ENCODE measurements at places on chromosomes 1 and 21.

- no peak for DNase-seq
These were observed 146.5 kb downstream of the PATJ start for GRCh38 chr1:61888808-61889207.

DNA sequence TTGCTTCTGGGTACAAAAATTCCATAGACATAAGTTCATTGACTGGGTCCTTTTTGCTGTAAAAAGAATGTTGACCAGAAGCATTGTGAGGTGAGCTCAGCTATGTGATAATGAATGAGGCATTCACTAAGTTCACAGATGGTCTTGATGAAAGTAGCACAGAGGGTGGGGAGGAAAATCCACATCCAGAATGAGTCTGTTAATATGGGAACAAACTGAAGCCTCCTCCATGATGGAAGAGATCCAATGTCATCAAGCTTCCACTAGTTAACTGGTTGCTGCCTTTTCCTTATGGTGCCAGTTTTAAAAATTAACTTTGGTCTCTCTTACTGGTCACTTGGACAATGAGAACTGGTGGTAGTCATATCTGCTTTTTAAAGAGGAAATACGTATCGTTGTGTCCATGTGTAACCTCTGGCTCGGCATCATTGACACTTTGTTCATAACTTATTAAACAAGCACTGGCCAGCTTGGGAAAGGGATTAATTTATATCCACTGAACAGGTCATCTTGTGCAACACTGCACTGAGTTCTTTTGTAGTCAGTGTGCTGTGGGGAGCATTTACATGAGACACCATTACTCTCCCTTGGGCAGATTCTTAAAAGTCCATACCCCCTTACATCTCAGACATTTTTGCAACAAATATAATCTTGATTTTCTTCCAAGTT is 88.6 kb downstream of the ADAMTS1 start:
- no peak for DNase-seq

- DNase-seq = no peak
These were observed 120.1 kb upstream of the RUNX3 start for GRCh38 chr1:25050165-25050564.

DNA sequence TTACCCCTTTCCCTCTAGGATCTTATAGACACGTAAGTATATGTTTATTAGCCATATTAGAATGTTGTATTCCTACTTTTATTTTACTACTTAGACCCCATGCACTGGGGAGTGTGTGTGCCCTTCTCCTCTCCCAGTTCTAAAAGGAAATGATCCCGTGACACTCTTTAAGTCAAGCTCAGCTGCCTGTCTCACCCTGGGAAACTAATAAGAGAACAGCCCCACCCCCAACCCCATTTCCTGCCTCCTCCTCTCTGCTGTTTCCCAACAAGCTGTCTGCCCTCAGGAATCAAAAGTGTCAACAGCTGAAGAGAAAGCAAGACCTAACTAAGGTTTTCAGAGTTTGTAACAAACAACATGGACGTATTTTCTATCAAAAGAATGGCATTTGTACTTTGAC is 92.6 kb upstream of the VAV3 start:
- peak; percentile 58 for DNase-seq

GRCh38 chr21:39502631-39503030 is 50.9 kb downstream of the SH3BGR start:
- DNase-seq = no peak

DNA sequence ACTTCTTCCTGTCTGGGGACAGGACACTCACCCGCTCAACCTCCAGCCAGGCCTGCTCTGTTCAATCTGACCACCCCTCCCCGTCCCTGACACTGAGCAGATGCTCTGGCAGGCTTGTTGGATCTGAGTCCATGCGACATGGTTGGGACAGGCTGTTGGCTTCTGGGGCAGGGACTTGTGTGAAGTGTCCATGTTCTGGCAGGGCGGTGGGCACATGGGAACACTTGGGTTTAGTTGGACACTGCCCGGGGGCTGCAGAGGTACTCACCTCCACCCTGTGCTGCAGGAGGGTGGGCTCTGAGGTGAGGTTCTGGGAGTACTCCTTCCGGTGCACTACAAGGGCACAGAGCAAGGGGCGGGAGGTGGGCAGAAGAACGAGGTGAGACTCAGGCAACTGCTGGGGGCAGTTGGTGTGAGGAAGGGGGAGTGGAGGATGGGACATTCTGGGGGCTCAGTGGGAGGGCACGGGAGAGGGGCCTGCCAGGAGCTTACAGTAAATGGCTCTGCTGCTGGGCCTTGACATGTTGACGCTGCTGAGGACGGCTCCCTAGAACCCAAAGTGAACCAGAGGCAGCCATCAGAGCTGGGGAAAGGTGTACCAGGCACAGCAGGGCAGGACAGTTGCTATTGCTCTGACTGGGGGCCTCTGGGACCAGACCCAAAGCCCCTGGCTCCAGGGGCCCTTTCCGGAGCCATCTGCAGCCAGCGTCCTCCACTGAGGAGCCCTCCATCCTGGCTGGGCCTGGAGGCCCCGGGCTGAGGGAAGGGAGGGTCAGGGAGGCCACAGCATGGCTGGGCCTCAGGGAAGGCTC is 2.3 kb downstream of the EPS8L3 start:
- no peak for DNase-seq

DNA sequence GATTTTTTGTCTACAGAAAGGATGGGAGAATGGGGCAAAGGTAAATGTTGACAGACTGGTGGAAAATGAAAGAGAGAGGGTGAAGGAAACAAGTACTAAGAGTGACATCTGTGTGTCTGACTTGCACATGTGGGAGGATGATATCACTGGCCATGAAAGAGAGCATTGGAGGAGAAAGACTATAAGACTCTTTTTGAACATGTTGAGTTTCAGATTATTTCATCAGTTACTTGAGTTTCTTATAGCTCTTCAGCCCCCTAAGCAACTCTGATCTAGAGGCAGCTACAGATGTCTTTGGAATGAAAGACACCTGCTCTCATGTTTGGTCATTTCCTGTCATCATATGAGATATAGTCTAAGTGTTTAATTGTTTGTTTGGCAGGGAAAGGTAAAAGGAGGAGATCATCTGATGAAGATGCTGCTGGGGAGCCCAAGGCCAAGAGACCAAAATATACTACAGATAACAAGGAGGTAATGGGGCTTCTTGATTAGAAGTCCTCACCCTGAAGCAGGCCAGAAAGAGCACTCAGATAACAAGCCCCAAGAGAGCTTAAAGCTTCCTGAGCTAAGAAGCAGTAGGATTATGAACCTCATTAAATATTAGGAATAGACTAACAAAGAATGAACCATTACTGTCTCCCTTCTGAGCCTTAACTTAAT is 4.5 kb downstream of the POLR3C start:
- no peak for DNase-seq

DNA sequence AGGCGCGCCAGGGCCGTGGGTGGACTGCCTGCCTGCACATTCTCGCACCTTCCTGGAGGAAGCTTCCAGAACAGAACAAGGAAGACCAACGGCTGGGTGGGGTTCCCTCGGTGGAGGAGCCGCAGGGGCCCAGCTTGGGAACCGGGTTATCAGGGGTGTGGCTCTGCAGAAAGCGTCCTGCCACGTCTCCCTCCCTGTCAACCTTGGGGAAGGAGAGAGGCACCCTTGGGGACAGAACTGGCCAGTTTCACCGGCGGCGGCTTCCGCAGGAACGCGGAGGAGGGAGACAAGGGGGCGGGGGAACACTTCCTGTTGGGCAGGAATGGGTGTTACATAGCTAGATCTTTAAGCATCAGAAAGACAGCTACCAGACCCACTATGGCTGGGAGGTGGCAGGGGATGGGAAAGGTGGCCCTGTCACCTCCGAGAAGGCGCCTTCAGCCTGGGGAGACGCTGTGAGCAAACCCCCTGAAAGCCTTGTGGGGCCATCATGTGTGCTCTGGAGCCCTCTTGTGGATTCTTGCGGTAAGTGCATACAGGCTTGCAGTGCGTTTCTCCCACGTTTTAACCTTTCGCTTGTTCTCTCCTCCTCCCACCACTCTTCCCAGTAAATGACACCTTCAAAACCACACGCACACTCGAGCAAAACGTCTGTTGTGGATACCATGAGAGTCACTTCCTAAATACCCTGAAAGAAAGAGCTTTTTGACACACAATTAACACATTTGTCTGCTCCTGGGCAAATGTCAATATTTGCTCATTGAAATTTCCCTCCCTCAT is 3.8 kb upstream of the PLEKHA6 start:
- peak; percentile 62 for DNase-seq

DNA sequence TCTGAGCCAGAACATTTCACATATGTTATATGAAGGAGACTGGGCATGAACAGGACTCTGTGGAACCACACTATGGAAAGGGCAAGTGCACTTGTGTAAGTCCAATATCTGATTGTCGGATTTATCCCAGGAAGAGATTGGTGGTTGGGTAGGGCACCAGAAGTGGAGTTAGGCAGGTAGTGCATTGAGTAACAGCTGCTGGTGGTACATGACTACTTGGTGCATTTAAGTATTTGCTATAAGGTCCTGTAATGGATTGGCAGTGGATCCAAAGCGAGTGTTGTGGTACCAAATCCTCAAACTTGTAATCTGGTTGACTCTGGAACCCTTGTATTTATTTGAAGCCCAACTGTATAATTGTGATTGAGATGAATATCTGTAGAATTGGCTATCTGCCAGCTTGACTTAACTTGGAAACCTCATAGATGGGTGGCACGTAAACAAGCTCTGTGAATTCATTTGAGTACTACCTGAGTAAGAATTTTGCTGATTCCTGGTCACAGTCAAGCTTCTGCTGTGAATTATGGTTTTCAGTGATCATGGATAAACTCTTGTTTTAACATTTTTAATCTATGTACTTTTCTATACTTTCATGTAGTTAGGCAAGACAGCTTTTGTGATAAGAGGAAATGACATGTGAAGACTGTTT is 21.1 kb downstream of the UBAP2L start:
- DNase-seq = no peak

- no peak for DNase-seq
These were observed 26.6 kb downstream of the ZBTB18 start for GRCh38 chr1:244077473-244078220.

GRCh38 chr1:209160230-209160629 is 423.3 kb upstream of the CAMK1G start:
- DNase-seq = no peak

GRCh38 chr1:10530281-10530740 is 55.6 kb downstream of the PEX14 start:
- peak; percentile 68 for DNase-seq

DNA sequence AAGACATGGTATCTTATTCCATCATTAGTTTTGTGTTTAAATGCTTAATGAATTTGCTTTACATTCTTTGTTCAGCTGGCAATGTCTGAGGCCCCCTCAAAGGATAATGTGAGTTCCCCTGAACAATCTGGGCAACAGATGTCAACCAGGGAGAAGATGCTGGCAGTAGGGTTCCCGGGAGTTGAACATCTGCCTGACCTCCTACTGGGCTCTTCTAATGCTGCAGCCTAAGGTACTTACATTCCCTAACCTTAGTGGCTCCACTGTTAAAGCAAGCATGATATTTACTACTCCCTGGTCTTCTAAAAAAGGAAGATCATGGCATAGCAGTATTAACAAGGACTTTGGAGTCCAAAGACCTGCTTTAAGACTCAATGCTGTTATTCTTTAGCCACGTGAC is 574.9 kb upstream of the NR5A2 start:
- DNase-seq = no peak

DNA sequence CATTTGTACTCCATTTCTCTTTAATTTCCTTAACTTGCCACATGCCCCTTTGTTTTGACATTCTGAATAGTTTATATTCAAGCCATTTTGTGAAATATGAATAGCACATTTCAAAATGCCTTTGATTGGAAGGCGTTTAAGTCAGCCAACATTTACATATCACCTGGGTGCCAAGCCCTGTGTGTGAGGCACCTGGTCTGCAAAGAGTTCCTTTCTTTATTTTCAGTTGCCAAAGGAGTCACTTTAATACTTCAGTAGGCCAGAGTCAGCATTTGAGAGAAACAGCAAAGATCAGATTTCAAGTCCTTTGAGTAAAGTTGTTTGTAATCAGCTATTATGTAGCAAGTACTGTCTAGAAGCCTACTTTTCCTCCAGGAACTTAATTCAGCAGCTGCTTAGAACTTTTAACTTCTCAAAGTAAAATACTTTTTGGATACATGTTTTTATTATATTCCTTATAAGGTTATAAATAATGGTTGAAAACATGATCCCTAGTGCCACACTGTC is 70.8 kb downstream of the DTL start:
- no peak for DNase-seq

- no peak for DNase-seq
These were observed 47.8 kb upstream of the SRSF10 start for GRCh38 chr1:24027838-24028468.

DNA sequence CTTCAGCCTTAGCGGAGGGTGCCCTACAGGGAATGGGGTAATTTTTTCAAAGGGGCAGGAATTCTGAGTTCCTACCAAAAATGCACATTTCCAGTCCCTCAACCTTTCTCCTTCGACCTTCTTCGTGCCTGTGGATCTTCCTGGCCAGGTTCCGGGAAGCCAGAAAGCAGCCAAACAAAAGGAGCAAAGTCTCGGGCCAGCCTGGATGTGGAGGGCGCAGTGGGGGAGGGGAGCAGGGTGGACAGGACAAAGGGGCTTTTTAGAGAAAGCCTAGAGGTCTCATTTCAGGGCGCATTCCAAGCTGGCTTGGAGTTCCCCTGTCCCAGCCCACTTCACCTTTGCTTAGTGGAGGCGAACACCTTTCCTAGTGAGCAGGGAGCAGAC is 2.9 kb upstream of the INAVA start:
- DNase-seq = no peak

DNA sequence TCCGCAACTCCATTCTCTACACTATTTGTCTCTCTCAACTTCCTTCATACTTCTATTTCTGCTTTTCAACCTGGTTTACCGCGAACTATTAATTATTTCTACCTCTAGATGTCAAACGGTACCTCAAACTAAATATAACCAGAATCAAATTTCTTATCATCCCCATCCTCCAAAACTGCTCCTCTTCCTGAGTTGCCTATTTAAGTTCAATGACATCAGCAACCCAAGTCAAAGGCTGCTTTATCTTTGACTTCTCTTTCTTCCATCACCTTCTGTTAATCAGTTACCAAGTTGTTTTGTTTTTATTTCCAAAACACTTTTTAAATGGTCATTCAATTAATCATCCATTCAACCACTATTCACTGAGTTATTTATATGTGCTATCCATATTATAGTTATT is 171.9 kb downstream of the COL24A1 start:
- no peak for DNase-seq

- DNase-seq = no peak
These were observed 4.0 kb downstream of the H6PD start for GRCh38 chr1:9238550-9238949.

GRCh38 chr1:177770096-177770495 is 199.8 kb downstream of the SEC16B start:
- no peak for DNase-seq

- DNase-seq = no peak
These were observed 505.1 kb upstream of the USP24 start for GRCh38 chr1:55720261-55720660.

DNA sequence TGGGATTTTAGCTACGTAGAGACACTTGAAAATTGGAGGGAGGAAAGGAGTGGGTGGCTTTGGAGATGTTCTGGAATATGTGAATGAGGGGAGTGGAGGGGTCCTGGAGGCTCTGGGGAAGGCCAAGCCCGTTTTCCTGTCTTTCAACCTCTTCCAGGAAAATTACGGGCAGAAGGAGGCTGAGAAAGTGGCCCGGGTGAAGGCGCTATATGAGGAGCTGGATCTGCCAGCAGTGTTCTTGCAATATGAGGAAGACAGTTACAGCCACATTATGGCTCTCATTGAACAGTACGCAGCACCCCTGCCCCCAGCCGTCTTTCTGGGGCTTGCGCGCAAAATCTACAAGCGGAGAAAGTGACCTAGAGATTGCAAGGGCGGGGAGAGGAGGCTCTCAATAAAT is 442 bp upstream of the RUSC1 start:
- no peak for DNase-seq
